ENCODE measurements at places on chromosomes 16 and 17. TPM values are rescaled to one million over a fixed set of nuclear protein-coding genes. Genes with fewer than 3 reads are reported as not detected.

DNA sequence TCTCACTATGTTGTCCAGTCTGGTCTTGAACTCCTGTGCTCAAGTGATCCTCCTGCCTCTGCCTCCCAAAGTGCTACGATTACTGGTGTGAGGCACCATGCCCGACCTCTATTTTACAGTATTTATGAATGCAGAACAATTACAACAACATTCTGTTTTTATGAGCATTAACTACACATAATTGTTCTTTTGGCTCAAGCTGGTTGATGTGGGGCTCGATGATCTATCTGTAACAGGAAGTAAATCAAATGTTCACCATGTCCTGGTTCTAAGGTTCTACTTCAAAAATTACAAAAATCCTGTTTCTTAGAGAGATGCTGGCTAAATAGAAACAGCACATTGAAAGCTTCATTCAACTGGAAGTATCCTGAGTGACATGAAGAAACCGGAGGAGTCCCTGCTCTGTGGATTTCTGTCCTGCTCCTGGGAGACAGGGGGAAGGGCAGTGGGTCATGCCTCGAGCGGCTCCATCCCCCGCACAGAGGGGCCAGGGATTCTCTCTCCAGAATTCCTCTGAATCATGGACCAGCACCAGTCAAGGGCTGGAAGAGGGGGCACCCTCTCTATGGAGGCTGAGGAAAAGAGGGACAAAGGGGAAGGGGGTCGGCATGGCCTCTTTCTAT lies 31.5 kb downstream of the FA2H start:
- no peaks in the 10 kb centered on the region for H3K4me1 ChIP-seq
- no peak overlapping the region for H3K27ac ChIP-seq
- H3K27me3 ChIP-seq: peaks cover 2% of the 10 kb centered on the region
- no peaks in the 10 kb centered on the region for H3K36me3 ChIP-seq
- DNase-seq: no peak
- H3K4me3 ChIP-seq: no peak overlapping the region

- H3K27me3 ChIP-seq: no peaks in the 10 kb centered on the region
- peaks cover 8% of the 10 kb centered on the region for H3K36me3 ChIP-seq
- no peak overlapping the region for H3K4me3 ChIP-seq
Observed at GRCh38 chr16:25124503-25124902, 13.0 kb downstream of the LCMT1 start.

Gene STX4
- 29.2 TPM for total RNA-seq

DNA sequence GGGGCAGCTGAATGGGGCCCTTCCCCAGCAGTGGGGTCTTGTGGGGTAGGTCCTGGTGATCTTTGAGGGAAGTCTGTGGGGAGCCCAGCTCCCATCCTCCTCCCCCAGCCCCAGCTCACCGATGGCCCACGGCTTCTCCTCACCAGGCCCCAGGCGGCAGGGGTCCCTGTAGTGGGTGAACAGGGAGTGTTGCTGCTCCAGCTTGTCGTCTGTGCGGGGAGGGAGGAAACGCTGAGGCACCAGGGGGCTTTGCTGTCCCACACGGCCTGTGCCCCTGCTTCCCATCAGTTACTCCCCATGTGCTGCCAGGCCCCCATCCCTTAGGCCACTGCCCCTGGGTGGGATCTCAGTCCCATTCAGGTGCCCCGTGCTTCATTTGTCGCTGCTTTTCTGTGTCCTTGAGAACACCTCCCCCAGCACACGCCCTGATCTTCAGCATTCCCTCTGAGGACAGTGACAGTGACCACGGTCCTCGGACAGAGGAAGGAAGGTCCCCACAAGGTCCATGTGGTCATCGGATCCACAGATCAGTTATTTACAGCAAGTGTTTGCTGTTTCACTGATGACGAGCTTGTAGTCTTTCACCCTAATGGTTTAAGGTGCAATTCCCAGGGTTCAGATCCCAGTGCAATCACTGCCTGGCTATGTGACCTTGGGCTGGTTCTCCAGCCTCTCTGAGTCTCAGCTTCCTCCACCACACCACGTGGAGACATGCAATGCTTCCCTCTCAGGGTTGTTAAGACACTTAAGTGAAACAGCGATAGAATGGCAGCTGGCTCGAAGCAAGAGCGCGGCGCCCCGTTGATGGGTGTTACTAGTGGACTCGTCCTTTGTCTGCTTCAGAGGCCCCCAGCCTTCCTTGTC lies 53.1 kb downstream of the PRMT7 start:
- H3K4me1 ChIP-seq: peaks cover 16% of the 10 kb centered on the region
- no peaks in the 10 kb centered on the region for H3K36me3 ChIP-seq
- H3K27me3 ChIP-seq: peaks cover 5% of the 10 kb centered on the region
- no peak overlapping the region for H3K27ac ChIP-seq
- DNase-seq: no peak
- H3K4me3 ChIP-seq: no peak overlapping the region

GRCh38 chr17:76707985-76708807 lies 2.6 kb downstream of the MXRA7 start:
- H3K27ac ChIP-seq: no peak overlapping the region
- peaks cover 13% of the 10 kb centered on the region for H3K4me1 ChIP-seq
- H3K36me3 ChIP-seq: no peaks in the 10 kb centered on the region
- no peak overlapping the region for H3K4me3 ChIP-seq

- H3K4me3 ChIP-seq: no peak overlapping the region
- H3K27me3 ChIP-seq: no peaks in the 10 kb centered on the region
Observed at GRCh38 chr17:76925441-76925891, 57.3 kb downstream of the MGAT5B start.

DNA sequence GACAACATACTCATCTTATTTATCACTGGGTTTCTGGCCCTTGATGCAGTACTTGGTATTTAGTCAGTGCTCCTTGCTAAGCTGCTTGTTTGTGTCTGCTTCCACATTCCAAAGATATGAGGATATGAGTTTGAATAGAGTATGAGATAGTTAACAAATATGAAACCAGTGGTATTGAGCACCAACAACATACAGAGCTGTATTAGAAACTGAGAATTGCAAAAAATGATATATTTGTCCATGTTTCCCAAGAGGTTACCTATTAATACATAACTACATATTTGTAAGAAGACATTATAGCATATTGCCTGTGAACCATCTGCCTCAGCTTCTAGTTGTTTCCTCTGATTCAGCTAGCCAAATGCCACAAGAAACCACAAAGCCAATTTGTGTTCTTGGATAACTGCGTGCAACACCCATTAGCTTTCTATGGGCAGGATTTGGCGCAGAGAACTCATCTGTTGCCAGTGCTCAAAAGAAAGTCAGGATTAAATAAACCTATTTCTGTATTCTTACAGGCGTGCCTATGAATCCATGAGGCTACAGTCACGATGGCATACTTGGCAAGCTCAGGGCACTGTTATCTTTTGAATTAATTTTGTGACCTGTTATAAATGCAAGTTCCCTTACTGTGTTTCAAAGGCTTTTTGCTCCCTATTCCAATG lies 194.4 kb downstream of the MAP2K6 start:
- DNase-seq: no peak
- H3K4me3 ChIP-seq: no peak overlapping the region
- peaks cover 3% of the 10 kb centered on the region for H3K27me3 ChIP-seq
- H3K4me1 ChIP-seq: peaks cover 5% of the 10 kb centered on the region
- H3K36me3 ChIP-seq: no peaks in the 10 kb centered on the region
- H3K27ac ChIP-seq: no peak overlapping the region

Gene IL21R
- total RNA-seq: 61.8 TPM

GRCh38 chr17:44111777-44112176 lies 11.7 kb downstream of the HDAC5 start:
- no peaks in the 10 kb centered on the region for H3K27me3 ChIP-seq
- H3K36me3 ChIP-seq: no peaks in the 10 kb centered on the region
- H3K27ac ChIP-seq: no peak overlapping the region
- no peak overlapping the region for H3K4me3 ChIP-seq
- H3K4me1 ChIP-seq: peaks cover 13% of the 10 kb centered on the region

DNA sequence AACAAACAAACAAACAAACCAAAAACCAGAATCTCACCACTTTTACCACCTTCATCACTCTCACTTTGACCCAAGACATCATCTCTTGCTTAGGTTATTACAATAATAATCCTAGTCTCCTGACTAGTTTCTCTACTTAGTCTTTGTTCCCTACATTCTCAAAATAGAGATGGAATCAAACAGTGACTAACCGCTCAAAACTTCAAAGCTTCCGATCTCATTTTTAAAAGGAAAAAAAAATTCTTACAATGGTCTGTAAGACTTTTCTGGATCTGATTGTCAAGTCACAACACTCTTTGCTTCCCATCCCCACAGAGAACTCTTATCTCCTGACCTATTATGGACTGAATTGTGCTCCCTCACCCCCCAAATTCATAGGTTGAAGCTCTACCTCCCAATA lies 60.9 kb downstream of the SPAG9 start:
- H3K4me1 ChIP-seq: peaks cover 9% of the 10 kb centered on the region
- peaks cover 2% of the 10 kb centered on the region for H3K36me3 ChIP-seq
- no peak for DNase-seq
- no peak overlapping the region for H3K27ac ChIP-seq
- H3K27me3 ChIP-seq: no peaks in the 10 kb centered on the region
- no peak overlapping the region for H3K4me3 ChIP-seq

GRCh38 chr17:58006560-58006923 lies 504 bp downstream of the SRSF1 start:
- H3K4me1 ChIP-seq: peaks cover 40% of the 10 kb centered on the region
- peaks cover 68% of the 10 kb centered on the region for H3K36me3 ChIP-seq

DNA sequence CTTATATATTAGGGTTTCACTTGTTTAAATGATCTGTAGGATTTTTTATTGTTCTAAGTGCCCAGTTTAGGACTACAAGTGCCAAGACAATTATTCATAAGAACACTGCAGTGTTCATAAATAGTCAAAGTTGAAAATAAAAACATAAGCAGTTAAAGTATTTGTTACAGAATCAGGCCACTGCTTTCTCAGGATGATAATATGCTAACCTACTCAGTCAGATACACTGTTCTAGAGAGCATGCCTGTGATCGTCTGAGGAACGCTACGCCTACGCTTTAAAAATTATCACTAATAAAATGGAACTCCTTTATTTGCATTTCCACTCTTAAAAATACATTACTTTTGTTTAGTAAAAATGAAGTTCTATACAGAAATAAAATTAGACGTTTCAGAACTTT lies 37.4 kb upstream of the TRAP1 start:
- H3K4me3 ChIP-seq: no peak overlapping the region
- DNase-seq: no peak
- H3K27me3 ChIP-seq: no peaks in the 10 kb centered on the region
- H3K36me3 ChIP-seq: peaks cover 20% of the 10 kb centered on the region
- H3K27ac ChIP-seq: no peak overlapping the region

Data from activated CD4-positive, alpha-beta T cell treated with anti-CD3 and anti-CD28 coated beads for 36 hours (primary cell).